ENCODE measurements at places on chromosomes 11 and 22. TPM values are rescaled to one million over a fixed set of nuclear protein-coding genes. Genes with fewer than 3 reads are reported as not detected.

The TMPRSS4 gene
- not detected for total RNA-seq

GRCh38 chr22:19125474-19126308 is 3.5 kb upstream of the DGCR2 start:
- no peak for DNase-seq

The MS4A6E gene
- not detected for total RNA-seq

GRCh38 chr11:79243422-79244210 is 197.2 kb downstream of the TENM4 start:
- DNase-seq: no peak

GRCh38 chr11:87398931-87399330 is 361.2 kb downstream of the TMEM135 start:
- DNase-seq: no peak
